Stromal cell of bone marrow (primary cell): ENCODE measurements at places on chromosomes 1 and 21.

DNA sequence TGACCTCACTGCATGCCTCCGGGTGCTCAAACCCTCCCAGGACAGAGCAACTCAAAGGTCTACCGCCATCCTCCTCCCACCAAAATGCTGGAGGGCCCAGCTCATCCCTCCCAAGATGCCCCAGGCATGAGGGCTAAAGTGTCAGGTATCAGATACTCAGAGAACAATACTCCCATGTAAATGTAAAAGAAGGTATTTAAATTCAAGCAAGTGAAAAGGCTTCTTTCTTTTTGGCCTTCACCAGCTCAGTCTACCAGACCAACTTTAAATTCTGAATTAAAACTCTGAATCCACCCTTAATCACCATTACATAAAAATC, 3.0 kb downstream of the PARP1 start:
- no peak for DNase-seq

DNA sequence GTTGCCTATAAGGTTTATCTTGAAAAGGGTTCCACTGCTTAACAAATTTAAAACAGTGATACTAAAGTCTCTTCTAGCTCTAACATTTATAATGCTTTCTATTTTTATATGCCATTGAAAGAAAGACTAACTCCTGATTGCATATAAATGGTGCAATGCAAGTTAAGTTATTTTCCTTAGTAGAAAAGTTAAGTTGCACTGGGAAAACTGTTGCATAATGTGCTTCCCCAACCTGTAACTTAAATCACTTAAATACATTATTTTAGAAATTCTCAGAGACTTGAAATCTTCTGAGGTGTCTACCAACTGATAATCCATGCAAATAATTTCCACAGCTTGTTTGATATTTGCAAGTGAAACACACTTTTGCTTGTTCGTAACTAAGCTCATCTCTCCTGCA, 175.0 kb upstream of the HMCN1 start:
- DNase-seq = no peak

DNA sequence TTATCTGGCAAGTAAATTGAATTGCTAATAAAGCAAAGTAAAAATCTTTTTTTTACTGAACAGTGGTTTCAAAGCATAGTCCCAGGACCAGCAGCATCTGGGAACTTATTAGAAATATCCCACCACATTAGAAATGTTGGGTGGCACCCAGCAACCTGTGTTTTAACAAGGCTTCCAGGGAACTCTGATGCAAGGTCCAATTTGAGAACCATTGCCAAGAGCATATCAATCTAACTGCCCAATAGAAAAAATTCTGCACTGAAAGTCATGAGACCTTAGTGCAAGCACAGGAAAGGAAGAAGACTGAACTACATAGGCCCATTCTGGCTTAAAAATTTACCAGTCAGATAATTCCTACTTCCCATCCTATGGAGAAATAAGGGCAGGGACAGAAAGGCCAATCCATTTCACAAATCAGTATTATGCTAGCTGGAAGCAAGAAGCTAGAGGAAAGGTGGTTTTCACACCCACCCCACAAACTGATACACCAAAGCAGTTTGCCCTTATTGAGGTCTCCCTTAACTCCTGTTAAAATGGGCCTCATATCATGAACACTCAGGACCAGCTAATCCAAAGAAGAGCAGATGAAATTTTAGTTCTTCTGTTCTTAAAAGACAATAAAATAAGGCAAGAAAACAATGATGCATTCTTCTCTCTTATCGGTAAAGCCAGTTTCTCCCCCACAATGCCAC, 17.5 kb upstream of the C1orf105 start:
- DNase-seq = no peak

GRCh38 chr1:6418668-6419396, 887 bp downstream of the HES2 start:
- DNase-seq = no peak

DNA sequence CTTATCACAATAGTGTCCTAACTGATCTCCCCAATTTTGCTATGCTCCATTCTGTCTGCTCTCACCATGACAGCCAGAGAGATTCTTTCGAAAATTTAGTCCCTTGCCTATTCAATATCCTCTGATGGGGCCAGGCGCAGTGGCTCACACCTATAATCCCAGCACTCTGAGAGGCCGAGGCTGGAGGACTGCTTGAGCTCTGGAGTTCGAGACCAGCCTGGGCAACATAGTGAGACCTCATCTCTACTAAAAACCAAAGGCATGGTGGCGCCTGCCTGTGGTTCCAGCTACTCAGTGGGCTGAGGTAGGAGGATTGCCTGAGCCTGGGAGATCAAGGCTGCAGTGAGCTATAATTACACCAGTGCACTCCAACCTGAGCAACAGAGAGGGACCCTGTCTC, 16.1 kb upstream of the PDZK1IP1 start:
- no peak for DNase-seq
